ENCODE measurements at places on chromosomes 5 and 9.

DNA sequence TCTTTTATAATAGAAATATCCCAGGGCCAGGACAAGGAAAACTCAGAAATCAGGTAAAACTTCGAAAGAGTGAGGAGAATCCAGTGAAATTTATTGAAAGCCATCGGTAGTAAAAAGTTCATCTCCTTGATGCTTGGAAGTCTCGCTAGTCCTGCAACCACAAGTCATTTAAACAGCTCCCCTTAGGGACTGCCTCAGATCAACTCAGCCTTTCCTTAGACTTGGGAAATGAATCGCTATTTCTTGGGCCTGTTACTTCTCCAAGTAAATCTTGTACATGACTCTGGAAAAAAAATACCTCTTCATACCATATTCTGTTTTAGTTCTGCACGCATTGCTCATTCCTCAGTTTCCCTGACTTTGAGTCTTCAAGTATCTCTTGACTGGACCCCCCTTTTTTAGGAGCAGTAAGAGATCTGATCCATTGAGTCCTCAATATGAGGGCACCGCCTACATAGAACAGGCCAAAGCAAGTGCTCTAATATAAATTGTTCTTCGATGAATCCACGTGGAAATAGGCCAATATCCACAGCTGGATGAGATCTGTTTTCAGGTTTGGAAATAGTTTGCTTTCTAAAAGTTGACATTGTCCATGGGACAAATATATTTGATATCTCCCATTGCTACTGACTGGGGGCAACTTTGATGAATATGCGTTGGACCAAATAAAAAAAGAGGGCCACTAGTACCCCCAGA, 114.2 kb downstream of the PRDM6 start:
- no peak for DNase-seq

DNA sequence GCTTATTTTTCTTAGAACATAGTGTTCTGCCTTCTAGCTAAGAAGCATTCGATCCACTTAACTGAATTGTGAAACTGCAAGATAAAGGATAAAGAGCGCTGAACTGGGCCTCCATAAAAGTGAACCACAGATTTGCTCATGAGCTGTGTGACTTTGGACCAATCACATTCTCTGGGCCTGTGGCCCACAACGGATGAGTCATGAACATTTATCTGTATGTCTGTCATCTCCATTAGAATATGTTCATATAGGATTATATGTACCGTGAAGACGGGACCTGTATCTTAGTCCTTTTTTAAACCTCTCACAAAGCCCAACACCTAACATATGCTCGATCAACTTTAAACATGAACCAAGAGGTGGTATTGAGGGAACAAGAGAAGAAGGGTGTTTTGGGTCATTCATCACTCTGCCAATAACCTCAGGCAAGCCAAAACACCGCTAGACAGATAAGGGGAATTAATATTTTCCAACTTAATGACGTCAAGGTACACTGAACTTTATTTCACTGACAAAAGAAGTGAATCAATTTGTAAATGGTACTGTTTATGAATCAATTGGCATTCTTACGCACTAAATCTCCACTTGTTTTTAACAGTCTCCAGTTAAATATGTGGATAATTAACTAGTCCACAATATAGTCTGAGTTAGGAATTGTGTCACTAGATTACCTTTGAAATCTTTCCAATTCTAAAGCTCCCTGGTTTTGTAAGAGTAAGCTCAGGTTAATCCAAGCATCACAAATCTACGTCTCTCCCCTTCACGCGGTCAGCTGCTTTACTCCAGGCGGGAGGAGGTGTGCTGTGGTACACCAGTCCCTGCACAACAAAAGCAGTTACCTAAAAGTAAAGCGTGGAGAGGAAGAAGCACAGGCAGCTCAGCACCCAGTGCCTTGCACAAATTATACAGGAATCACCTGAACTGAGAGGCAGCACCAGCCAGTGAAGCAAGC, 1.6 kb downstream of the TMEM245 start:
- DNase-seq: no peak

DNA sequence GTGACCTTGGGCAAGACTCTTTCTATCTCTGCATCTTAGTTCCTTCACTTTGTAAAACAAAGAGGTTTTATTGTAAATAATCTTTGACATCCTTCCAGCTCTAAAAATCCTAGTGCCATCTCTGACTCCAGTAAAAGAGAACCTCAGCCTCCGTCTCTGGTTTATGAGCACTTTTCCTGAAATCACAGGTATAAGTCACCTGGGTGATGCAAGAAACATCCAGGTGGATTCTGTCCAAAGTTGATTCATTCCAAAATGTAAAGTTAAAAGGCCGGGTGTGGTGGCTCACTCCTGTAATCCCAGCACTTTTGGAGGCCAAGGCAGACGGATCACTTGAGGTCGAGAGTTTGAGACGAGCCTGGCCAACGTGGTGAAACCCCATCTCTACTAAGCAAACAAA, 21.1 kb upstream of the UBAP2 start:
- no peak for DNase-seq

DNA sequence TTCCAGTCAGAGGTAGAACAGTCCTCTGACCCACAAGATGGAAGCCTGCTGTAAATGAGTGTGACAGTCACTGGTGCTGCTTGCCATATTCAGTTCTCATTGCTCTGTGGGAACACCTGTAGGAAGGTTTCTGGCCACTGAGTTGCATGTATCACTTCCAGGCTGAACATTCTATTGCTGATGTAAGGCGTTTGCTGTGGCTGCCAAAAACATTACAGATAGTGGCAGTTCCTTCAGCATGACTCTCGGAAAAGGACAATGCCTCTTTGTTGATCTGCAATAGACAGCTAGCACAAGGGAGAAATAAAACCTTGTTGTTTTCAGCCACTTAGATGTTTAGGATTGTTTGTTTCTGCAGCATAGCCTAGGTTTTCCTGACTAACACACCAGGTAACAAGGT, 217.2 kb downstream of the AGTPBP1 start:
- no peak for DNase-seq

DNA sequence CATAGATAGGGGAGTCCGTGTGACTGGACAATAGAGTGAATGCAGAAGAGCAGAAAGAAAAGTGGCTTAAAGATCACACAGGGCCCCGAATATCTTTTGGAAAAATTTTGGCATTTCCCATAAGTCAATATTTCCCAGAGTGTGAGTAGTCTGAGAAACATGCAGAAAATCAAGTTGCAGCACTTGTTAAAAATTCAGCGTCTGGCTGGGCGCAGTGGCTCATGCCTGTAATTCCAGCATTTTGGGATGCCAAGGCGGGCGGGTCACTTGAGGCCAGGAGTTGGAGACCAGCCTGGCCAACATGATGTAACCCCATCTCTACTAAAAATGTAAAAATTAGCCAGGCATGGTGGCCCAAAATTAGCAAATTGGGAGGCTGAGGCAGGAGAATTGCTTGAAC, 227.0 kb downstream of the DRD1 start:
- no peak for DNase-seq

DNA sequence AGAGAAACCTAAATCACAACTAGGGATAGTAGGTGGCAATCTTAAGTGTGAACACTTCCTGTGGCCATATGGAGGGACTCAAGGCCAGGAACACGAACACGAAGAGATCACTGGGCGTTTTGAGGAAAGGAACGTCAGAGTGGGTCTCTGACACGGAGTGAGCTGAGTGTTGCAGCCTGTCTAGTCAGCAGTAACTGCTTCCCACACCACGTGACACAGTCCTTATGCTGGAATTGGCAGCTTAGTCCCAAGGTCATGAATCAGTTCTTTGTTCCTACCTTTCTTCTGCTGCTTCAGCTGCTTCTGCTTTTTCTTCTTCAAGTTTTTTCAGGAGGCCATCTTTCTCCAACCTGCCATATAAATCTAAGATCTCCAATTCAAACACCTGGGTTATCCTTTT, 18.2 kb downstream of the SPACA9 start:
- DNase-seq: no peak

DNA sequence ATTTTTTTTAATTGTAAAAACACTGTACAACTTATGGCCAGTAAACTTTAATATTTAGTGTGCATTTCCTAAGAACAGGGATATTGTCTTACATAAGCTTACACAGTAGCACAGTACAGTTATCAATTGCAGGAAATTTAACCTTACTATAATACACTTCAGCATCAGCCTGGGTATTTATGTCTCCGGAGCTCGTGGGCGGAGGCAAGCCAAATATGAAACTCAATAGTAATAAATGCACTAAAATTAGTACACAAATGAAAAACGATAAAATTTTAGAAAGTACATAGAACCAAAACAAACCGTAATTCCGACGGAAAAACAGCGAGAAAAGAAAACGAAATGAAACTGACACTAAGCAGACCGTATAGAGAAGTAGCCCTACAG, 91.2 kb downstream of the ANXA2R start:
- DNase-seq: no peak

DNA sequence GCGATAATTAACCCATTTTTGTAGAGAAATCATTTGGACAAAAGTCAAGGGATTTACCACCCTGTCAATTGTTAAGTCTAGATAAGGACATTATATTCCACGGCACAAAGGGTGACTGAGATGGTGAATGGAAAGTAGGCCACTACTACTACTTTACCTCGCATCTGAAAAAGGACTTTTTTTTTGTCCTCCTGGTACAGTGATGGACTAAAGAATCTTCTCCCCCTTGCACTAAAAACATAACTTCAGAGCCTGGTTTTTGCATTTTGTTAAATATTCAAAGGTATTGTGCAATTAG, 147.5 kb downstream of the EBF1 start:
- no peak for DNase-seq

DNA sequence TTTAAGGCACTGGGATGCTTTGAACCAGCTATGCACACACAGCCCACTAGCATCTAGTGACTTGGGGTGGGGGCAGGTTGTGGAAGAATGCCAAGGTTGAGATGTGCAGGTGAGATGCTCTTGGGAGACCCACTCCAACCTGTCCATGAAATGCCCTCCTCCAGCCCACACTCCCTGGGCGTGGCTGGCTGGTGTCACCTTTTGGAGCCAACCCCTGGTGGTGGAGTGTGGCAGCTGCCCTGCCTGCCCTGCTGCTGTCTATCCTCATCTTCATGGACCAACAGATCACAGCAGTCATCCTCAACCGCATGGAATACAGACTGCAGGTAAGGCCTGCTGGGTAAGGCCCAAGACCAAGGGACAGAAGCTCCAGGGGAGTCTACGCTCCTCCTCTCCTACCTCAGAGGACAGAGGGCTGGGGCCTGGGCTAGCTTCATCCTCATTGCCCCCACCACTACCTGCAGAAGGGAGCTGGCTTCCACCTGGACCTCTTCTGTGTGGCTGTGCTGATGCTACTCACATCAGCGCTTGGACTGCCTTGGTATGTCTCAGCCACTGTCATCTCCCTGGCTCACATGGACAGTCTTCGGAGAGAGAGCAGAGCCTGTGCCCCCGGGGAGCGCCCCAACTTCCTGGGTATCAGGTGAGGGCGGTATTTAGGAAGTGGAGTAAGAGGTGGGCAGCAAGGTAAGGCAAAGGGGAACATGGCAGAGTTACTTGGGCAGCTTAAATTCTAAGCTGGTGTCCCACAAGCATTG, 7.4 kb downstream of the SLC4A9 start:
- no peak for DNase-seq

DNA sequence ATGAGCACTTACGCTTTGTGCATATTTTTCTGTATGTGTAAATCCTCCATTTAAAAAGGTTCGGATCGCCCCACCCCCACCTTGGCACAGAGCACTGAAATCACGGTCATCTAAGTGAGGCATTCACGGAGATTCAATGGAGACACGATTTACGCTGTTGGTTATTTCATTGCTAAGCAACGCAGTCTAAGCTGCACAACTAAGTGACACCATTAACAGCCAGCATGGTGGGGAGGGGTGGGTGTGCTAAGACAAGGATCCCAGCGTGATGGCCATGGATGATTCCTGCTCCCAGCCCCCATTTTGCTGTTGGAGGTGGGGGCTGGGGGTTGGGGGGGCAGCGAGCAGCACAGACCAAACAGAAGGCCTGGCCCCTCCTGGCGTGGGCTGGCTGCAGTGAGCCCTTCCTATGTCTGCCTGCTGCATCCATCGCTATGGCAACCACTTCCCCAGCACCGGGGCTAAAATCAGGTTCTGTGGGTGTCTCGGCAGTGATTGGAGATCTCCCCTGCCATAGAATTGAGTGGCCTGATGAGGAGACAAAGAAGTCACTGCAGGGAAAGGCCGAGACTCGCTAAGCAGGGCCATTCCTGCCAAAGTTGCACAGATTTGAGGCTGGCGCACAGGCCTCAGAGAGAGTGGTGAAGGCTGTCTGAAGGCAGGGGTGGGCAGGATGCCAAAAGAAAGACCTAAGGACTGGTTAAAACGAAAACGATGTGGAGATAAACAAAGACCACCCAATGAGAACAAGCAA, 14.3 kb upstream of the MARCHF6 start:
- no peak for DNase-seq

GRCh38 chr9:34398875-34399274, 22.2 kb upstream of the MYORG start:
- no peak for DNase-seq

GRCh38 chr5:6831678-6832671, 118.7 kb downstream of the TENT4A start:
- DNase-seq: no peak

GRCh38 chr5:117318528-117318927, 743.9 kb upstream of the SEMA6A start:
- no peak for DNase-seq

Data from activated CD8-positive, alpha-beta memory T cell treated with anti-CD3 and anti-CD28 coated beads for 48 hours (primary cell).